ENCODE measurements at places on chromosomes 2 and 18.

GRCh38 chr2:55482186-55482884, 37.2 kb upstream of the CFAP36 start:
- peak; percentile 37 for DNase-seq

- DNase-seq = no peak
Measured at GRCh38 chr2:207265332-207265731, 99.6 kb upstream of the KLF7 start.

GRCh38 chr2:177596866-177597265, 204.3 kb downstream of the AGPS start:
- DNase-seq = no peak

DNA sequence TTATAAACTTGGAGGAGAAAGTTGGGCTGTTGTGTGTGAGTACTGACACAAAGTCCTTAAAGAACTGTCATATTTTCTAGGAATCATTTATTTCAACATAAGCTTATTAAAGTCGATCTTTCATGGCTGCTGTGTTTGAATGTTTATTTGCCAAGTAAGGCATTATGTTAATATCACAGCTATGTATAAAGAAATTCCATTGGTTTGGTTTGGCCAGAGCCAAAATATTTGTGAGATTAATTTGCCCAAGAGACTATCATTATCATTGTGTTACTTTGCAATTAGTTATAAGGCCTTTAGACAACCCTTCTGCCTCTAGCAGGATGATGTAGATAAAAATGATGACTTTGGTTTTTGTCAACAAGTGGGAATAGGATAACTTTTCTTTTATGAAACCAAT, 240.6 kb upstream of the NT5C1B start:
- DNase-seq = no peak

GRCh38 chr2:72989770-72990556, 72.6 kb downstream of the EMX1 start:
- no peak for DNase-seq

GRCh38 chr18:38847326-38847725, 1281.7 kb upstream of the CELF4 start:
- DNase-seq = no peak

- no peak for DNase-seq
Measured at GRCh38 chr2:23586741-23587306, 201.8 kb downstream of the KLHL29 start.

DNA sequence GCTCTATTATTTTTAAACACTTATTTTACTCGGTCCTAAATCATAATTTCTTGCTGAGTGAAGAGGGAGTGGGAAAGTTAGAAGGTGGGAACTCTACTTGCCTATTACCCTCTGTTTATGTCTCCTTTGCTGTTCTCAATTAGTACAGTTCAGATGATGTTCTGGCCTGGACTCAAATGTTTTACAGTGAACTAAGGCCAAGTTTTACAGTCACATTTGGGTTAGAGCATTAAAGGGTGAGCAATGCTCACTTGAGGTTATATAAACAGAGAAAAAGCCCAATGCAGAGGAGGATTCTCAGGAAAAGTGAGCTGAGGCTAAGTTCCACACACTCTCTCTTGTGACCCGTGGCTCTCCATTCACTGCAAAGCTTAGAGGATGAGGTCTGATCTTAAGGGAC, 52.4 kb downstream of the ITSN2 start:
- no peak for DNase-seq

- DNase-seq = peak; percentile 3
Measured at GRCh38 chr18:66872277-66872676, 268.4 kb upstream of the CDH19 start.

- DNase-seq = peak; percentile 4
Measured at GRCh38 chr2:206260188-206261012, 14.1 kb upstream of the ZDBF2 start.

DNA sequence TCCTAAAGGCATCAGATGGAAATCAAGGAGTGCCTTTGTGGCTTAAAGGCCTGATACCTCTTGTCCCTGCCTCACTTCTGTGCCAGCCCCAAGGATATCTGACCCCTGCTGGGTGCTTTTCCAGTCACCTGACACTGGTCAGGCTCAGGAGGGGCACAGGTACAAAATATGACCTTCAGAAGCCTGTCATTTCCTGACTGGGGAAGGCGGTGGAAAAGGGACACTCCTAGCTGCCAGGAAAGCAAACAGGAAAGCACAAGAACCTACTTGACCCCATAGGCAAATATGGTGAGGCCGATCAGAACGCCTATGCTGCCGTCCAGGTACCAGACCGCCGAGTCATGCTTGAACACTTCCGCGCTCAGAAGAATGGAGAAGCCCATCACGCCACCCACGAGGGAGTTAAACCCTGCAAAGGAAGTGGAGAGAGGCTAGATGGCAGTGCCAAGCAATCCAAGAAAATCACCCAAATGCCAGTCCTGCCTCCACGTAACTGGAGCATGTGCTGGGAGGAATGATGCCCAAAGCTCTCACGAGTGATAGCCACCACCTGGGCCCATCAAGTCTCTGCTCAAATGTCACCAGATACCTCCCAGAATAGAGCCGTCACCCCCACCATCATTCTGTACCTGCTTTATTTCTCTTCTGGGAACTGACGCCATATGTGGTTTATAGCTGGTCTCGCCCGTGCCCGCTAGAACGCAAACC, 204.0 kb downstream of the MGAT5 start:
- no peak for DNase-seq

GRCh38 chr2:119011162-119011909, 69.3 kb downstream of the MARCO start:
- DNase-seq = peak; percentile 22
